ENCODE measurements at places on chromosomes 11 and 22.
A peak's percentile ranks its signal among the peaks of the same experiment; 100 is the strongest.

DNA sequence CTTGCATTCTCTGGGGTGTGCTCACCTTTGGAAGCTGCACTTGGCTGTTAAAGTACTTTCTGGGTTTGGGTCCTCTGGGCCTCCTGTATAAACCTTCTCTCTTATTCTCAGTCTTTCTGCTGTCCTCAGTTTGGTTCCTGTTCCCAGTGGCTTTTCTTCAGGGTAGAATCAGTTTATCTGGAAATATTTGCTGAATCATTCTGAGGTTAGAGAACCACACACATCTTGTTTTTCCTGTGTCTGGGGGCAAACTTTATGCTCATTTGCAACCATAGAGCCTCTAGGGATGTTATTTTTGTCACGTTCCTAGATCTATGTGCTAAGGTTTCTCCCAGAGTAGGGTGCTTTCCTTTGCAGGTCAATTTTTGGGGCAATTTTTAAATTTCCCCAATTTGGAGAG is 224.3 kb upstream of the C11orf87 start:
- no peak for DNase-seq

GRCh38 chr22:43969021-43969878 is 14.0 kb downstream of the SAMM50 start:
- DNase-seq = no peak

GRCh38 chr11:101032991-101033390 is 96.6 kb downstream of the PGR start:
- DNase-seq = no peak

GRCh38 chr22:26585104-26585790 is 4.7 kb downstream of the TPST2 start:
- no peak for DNase-seq

DNA sequence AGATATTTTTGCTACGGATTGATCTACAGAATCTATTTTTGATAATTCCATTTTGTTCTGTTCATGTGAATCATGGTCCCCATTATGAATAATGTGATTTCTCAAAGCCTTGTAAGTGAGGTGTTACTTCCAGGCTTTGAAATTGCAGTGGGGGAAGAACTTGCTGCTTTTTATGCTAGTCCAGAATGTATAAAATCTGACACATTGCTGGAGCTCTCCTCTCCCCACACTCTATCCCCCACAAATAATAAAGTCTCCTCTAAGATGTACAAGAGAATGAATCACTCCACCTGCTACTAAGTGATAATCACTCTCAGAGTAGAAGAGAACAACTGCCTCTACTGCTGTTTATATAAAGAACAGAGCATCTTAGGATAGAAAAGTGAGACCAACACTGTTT is 5.9 kb upstream of the RAB6A start:
- no peak for DNase-seq

DNA sequence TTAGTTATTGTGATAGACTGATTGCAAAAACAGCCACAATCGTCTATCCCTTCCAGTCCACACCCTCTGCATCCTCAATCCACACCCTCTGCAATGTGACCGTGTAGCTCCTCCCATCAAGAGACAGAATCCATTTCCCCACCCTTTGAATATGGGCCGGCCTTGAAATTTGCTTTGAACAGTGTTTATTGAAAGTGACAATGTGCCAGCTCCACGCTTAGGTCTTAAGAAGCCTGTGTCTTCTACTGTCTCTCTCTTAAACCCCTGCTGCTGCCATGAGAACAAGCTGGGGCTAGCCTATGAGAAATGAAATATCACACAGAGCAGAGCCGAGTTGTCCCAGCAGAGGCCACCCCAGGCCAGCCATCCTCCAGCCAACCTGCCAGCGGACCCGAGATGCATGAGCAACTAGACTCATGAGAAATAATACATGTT is 22.3 kb upstream of the MICAL2 start:
- DNase-seq = peak; percentile 75

- no peak for DNase-seq
These were observed 6.9 kb upstream of the IFITM3 start for GRCh38 chr11:327581-327923.

DNA sequence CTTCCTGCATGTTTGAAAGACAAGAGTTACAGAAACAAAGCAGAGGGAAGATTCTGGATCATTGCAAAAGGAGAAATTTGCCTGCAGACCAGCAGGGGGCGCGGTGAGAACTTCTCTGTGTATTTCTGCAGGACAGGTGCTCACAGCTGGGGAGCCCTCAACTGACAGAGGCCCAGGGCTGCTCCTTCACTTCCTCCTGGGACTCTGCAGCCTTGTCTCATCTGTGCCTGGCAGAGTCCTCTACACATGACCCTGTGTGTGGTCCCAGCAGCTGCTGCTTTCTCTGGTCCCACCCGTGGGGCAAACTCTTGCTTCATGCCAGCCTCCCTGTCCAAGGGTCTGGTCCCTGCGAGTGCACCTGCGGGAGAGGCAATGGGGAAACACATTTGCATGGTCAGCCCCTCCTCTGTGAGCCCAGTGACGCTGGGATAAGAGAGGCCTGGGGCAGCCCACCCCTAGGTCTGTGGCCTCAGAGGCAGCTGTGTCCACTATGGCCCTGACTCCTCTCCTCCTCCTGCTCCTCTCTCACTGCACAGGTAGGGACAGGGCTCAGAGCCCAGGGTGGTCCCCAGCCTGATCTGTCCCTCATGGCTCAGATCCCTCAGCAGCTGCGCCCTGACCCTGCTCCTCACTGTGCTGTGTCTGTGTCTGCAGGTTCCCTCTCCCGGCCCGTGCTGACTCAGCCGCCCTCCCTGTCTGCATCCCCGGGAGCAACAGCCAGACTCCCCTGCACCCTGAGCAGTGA is 43.2 kb upstream of the VPREB1 start:
- DNase-seq = peak; percentile 70

Measured in WERI-Rb-1 (cell line).